ENCODE measurements at places on chromosomes 12 and 14.

GRCh38 chr12:111453071-111453989 is 47.6 kb downstream of the SH2B3 start:
- no peak for DNase-seq

DNA sequence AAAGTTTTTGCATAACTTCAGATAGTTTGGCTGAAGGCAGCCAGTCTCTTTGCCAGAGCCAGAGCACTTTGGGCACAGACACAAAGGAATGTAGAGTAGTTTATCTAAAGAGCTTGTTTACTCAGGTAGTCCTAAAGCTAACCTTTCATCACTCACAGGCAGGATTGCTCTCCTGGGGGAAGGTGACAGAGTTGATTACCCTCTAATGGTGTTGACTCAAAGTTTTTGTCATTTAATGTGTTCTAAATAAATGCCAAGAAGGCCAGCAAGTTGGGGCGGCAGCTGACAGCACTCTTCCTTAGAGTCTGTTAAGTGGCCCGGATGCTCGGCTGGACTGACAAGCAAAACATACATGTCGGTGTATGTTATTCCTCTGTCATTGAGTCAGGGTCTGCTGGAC is 9.3 kb upstream of the TAS2R46 start:
- DNase-seq = no peak

- DNase-seq = no peak
Observed at GRCh38 chr14:36161776-36162175, 14.7 kb downstream of the PTCSC3 start.

- DNase-seq = peak; percentile 88
Observed at GRCh38 chr12:24069532-24070395, 120.3 kb upstream of the SOX5 start.

DNA sequence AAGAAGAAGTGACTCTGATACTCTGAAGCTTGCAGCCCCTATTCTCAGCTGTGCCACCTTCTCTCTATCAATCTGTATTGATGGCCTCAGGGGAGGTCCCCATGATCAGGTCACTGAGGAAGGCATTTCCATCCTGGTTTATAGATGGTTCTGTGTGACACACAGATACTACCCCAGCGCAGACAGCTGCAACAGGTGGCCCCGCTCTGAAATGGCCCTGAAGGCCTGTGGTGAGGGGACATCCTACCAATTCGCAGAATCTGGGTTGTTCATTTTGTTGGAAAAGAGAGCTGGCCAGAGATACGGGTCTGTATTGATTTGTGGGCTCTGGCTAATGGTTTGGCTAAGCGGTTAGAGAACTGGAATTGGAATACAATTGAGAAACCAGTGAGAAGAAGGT is 21.7 kb downstream of the DLK1 start:
- DNase-seq = no peak

All from lung (tissue), 17 donors.